ENCODE measurements at places on chromosomes 2 and 18.
A peak's percentile ranks its signal among the peaks of the same experiment; 100 is the strongest.

DNA sequence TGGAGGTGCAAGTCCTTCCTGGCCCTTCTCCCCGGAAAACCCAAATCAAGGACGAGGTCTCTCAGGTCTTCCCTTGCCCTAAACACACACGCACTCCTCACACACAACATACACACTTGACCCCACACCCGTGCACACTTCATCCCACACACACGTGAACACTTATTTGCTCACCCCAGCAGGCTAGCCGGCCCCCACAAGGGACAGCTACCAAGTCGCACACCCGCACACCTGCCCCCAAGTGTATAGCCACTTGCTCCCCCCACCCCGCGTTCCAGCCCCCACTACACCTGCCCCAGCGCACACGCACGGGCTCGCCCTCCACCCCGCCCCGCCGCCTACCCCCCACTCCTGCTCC lies 359 bp downstream of the TGFBRAP1 start:
- DNase-seq = no peak

DNA sequence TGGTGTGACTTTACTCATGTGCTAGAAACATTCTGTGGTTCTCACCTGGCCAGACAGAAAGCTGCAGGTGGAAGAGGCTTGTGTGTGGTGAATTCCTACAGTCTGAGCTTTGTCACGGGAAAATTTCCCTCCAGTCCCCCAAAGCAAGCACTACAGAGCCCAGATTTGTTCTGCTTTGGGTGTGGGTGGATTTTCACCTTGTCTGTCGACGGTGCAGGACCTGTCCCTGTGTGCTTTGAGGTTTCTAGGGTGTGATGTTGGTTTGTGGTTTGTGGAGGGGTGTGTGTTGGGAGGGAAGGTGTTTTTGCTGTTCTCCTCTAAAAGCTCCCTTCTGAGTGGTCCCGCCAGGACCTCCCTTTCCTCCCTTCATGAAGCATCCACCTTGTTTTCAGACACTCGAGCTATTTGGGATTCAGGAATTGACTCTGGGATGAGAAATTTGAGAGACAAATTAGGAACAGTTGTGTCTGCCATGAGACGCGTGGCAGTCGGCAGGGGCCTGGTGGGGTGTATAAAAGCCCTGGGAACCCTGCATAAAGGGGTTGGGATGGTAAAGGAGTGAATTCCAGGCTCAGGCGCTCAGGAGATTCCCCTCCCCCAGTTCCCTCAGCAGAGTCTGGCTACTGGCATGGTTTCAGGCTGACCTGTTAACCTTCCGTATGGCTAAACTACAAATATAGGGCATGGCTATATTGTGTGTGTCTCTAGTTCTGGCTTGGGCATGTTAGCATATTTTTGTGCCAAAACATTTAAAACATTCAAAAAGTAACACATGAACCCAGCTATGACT lies 65.5 kb downstream of the DGKD start:
- no peak for DNase-seq

GRCh38 chr2:207768866-207769596 lies 675 bp downstream of the FZD5 start:
- DNase-seq = peak; percentile 61

DNA sequence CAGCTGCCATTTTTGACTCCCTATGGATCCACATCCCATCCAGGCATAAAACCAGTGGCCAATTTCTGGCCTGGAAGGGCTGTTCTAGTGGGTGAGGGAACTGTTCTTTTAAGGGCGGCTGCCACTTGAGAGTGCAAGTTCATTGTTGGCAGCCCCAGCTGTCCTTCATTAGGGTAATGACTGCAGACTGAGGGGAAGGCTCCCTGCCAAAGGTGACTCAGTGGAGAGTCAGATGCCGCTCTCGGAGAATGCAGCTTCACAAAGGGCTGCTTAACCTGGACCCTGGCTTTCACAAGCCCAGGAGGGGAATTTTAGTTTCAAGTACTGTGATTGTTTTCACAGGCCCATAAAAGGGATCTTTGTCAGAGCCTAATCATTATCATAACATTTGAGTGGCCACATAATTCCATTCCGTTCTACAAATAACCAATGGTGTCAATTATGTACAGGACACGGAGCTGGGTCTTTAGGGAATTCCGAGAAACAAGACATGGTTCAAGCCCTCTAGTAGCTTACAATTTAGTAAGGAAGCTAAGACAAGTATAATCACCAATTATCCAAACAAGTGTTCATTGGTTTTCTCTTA lies 235.7 kb downstream of the CDCA7 start:
- peak; percentile 81 for DNase-seq

DNA sequence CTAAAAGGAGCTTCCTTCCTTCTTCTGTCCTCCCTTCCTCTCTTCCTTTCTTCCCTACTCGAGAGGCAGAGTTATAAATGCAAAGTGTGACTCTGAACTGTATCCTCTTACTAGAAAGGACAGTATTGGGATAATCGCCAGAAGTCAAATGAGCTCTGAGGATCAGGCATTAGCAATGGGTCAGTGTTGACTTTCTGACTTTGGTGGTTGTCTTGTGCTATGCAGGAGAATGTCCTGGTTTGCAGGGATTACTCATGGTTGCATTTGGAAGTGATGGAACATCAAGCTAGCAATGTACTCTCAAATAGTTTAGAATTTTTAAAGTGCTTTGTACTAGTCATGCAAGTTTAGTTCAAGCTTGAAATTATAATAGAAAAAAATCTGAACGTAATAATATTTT lies 115.6 kb downstream of the TXNL1 start:
- DNase-seq = no peak

DNA sequence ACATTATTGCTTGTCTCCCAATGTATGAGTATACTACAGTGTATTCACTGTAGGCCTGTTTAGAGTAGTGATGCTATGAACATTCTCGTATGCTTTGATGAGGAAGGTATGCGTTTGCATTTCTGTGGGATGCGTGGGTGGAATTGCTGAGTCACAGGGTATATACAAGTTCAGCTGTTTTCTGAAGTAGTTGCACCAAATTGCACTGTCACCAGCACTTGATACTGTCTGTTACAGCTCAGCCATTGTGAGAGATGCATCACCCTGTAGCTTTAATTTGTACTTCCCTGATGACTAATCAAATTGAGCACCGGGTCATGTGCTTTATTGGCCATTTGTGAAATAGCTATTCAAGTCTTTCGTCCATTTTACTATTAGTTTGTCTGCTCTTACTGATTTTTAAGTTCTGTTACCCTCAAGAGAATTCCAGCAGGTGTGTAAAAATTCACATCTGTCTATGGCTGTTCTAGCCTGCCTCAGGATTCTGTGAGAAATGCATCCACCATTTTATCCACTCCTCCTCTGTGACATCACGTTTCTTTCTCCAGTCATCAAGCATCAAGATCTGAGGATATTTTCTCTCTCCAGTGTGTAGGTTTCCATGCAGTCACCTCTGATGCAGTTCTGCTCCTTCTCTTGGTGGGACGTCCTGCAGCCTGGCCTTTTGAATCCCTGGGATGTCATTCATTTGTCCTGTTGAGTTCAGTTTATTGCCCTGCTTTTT lies 72.5 kb downstream of the DGKD start:
- no peak for DNase-seq

GRCh38 chr2:109547280-109547679 lies 66.5 kb downstream of the SEPTIN10 start:
- no peak for DNase-seq

- no peak for DNase-seq
Observed at GRCh38 chr18:6951336-6952090, 166.1 kb downstream of the LAMA1 start.

DNA sequence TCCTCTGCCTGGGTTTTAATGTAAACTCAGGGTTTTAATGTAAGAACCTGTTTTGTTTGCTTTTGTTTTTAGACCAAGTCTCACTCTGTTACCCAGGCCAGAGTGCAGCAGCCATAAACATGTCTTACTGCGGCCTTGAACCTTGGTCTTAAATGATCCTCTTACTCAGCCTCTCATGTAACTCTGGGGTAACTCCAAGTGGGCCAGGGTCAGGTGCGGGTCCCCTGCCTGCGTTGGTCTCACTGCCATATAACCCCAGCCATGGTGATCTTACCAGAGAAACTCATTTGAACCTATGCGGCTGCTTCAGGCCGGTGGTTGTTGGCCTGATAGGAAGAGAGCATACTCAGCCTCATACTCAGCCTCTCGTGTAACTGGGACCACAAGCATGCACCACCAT lies 89.3 kb downstream of the AGAP1 start:
- DNase-seq = no peak

- no peak for DNase-seq
Observed at GRCh38 chr2:727071-727470, 49.9 kb upstream of the TMEM18 start.
